ENCODE measurements at places on chromosomes 2 and 18.

- DNase-seq: no peak
These were observed 17.8 kb downstream of the RNF144A start for GRCh38 chr2:6934758-6935651.

GRCh38 chr2:71689968-71690834 is 236.8 kb downstream of the DYSF start:
- DNase-seq: no peak

DNA sequence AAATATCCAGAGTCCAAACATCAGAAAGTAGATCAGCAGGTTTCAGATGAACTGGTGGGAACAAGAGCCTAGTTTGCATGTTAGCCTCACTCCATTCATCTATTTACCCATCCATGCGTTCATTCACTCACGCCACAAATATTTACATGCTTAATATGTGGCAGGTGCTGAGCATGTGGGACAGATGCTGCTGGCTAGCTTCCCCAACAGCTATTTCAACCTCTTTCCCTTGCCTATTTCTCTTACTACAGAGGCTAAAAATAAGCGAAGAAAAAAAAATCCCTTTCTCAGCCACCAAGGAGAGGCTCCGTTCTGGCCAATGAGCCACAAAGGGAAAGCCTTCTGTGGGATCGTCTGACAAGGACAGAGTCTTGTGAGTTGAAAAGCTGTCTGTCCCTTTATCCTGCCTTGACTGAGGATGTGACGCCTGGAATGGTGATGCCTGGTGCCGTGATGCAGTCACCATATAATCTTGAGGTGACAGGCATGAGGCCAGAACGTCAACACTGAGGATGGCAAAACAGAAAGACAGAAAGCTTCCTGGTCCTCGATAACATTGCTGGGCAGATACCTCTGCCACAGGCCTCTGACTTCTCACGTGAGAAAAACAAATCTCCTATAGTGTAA is 78.2 kb downstream of the KCTD1 start:
- peak; percentile 76 for DNase-seq

DNA sequence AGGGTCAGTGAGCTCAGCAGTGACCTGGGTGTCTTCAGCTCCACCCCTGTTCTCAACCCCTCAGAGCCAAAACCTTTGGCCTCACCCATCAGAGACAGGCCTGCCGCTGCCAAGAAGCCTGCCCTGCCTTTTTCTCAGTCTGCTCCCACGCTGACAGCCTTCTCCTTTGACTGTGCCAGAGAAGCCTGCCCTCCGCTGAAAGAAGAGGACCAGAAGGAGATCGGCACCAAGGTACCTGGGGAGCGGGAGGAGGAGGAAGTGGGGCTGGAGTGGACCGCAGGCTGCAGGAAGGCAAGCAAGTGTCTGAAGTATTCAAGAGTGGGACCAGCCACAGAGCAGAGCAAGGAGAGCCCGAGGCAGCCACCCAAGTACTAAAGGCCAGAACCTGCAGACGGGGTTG is 33.2 kb downstream of the TOGARAM2 start:
- no peak for DNase-seq

- DNase-seq: peak; percentile 21
These were observed 81.3 kb downstream of the NEURL3 start for GRCh38 chr2:96423828-96424227.

DNA sequence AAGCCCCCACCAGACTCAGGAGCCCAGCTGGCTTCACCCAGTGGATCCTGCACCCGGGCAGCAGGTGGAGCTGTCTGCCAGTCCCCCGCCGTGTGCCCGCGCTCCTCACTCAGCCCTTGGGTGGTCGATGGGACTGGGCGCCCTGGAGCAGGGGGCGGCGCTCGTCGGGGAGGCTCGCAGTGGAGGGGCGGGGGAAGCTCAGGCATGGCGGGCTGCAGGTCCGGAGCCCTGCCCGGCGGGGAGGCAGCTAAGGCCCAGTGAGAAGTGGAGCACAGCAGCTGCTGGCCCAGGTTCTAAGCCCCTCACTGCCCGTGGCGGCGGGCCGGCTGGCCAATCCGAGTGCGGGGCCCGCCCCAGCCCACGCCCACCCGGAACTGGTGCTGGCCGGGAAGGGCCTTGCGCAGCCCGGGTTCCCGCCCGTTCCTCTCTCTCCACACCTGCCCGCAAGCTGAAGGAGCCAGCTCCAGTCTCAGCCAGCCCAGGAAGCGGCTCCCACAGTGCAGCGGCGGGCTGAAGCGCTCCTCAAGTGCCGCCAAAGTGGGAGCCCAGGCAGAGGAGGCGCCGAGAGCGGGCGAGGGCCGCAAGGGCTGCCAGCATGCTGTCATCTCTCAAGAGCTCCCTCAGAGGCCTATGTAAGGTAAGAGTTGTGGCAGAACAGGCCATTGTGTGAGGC is 1307.8 kb upstream of the TMEFF2 start:
- no peak for DNase-seq

- DNase-seq: peak; percentile 67
These were observed 155.9 kb downstream of the ESCO1 start for GRCh38 chr18:21444465-21445212.

DNA sequence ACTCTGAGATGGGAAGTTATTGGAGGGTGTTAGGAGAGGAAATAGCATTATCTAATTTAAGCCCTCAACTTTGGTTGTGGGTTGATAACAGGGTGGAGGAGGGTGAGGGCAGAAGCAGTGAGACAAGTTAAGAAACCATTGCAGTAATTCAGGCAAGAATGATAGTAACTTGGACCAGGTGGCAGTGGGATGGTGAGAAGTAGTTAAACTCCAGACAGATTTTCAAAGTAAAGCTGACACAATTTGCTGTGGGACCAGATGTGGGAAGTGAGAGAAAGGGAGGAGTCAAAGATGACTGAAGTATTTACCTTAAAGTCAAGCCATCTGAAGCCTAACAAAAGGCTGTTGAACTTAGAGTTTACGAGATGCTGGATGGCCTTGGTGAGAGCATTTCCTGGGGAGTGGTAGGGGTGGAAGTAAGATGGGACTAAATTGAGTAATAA is 163.2 kb upstream of the KLF7 start:
- no peak for DNase-seq

DNA sequence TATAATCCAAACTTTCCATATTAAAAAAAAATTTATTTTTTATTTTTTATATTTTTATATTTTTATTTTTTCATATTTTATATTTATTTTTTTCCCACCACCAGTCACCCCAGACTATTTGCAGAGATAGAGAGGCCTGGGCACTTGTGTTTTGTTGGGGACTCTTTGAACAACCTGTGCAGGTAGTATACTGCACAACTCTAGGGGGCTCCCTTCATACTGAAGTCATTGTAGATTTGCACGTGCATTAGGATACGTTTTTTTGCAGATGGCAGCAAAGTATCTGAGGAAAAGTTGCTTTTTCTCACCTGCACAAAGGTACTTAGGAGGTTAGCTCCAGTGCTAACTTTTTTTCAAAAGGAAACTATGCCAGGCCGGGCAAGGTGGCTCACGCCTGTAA is 73.9 kb upstream of the TANC1 start:
- no peak for DNase-seq

- peak; percentile 58 for DNase-seq
These were observed 9.4 kb upstream of the CD302 start for GRCh38 chr2:159807183-159808031.

GRCh38 chr2:149612122-149612521 is 24.5 kb upstream of the MMADHC start:
- no peak for DNase-seq

- DNase-seq: no peak
These were observed 17.5 kb downstream of the BZW1 start for GRCh38 chr2:200829258-200829655.

DNA sequence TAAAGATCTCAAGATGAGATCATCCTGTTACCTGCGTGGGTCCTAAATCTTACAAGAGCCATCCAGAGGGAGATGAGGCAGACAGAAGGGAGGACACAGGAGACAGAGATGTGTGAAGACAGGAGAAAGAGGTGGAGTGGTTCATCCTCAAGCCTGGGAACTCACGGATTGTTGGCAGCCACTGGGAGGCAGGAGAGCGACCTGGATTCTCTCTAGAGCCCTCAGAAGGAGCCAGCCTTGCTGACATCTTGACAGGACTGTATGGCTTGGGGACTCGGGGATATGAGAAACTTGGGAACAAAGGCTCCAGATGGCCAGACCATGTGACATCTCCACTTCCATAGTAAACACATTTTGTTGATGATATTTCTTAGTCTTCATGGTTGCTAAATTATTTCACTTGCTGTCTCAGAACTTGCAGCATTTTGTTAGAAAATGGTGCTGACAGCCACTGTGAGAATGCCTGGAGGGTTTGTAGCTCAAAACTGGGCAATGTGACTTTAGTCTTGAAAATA is 57.8 kb upstream of the MC2R start:
- no peak for DNase-seq

- DNase-seq: peak; percentile 49
These were observed 1.3 kb downstream of the SDC1 start for GRCh38 chr2:20223407-20224163.

- no peak for DNase-seq
These were observed 17.3 kb downstream of the NOL4 start for GRCh38 chr18:34207344-34207851.

GRCh38 chr2:104658904-104659591 is 194.9 kb upstream of the POU3F3 start:
- no peak for DNase-seq

GRCh38 chr2:223548194-223548593 is 54.0 kb downstream of the SCG2 start:
- DNase-seq: no peak

GRCh38 chr2:152740743-152741328 is 22.4 kb downstream of the ARL6IP6 start:
- DNase-seq: peak; percentile 64

DNA sequence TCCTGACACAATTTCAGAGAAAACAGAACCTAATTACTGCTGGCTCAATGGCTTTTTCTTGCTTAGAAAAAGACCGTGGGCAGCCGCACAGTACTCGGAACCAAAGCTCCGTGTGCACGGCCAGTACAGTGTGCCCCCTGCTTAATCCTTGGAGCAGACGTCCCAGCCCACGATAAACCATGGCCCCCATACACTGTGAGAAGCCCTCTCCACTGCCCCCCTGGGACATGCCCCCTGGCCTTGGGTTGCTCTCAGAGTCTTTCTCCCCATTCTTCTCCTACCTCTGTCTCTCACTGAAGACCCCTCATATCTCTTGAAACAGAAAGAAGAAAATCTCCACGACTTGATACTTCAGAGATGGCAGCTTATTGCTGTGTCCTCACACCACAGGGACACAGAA is 44.0 kb downstream of the CYP26B1 start:
- no peak for DNase-seq

- no peak for DNase-seq
These were observed 28.3 kb upstream of the ASAP2 start for GRCh38 chr2:9178110-9178903.

GRCh38 chr2:79178076-79178674 is 18.6 kb upstream of the REG3A start:
- DNase-seq: no peak

GRCh38 chr18:62499263-62499650 is 23.6 kb upstream of the ZCCHC2 start:
- no peak for DNase-seq

DNA sequence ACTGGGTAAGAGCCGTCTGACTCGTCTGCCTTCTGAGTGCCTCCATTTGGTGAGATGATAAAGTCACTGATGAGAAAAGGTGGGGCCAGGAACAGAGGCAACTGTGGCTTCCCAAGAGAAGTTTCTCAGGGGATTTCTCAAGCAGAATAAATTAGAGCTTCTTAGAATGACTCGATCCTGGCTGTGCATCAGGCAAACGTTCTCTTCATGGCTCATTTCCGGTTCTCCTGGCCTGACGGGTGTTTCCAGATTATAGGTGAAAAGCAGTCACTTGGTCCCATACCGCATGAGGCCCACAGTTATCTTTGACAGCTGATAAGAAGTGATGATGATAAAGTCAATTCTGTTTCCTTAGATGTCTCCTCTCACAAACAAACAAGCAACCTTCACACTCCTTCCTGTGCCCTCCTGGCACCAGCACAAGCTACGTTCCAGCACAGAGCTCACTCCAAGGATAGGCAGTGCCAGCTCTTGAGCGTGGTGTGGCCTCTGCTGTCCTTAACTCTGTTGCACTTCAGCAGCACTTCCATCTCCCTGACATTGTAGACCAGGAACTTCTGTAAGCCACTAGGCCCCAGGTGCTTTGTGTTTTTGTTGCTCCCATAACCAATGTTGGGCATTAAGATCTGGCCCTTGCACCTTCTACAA is 37.8 kb upstream of the KCNF1 start:
- DNase-seq: no peak

DNA sequence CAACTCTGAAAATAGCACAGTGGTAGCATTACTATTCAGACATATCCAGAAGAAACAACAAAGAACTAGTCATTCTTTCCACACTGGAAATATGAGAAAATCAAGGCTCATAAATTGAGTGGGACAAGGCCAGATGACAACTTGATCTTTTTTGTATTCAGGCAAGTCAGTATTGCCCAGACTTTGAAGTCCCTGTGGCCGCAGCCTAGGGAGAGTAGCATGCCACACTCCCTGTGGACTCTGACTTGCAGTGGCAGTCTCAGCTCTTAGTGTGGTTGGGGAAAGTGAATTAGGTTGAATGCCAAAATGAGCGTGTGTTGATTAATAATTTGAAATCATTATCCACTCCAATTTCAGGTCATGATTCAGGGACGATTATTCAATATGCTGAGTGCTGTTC is 53.8 kb upstream of the TMEM177 start:
- no peak for DNase-seq

- no peak for DNase-seq
These were observed 211.3 kb downstream of the ERBB4 start for GRCh38 chr2:212327171-212327809.

DNA sequence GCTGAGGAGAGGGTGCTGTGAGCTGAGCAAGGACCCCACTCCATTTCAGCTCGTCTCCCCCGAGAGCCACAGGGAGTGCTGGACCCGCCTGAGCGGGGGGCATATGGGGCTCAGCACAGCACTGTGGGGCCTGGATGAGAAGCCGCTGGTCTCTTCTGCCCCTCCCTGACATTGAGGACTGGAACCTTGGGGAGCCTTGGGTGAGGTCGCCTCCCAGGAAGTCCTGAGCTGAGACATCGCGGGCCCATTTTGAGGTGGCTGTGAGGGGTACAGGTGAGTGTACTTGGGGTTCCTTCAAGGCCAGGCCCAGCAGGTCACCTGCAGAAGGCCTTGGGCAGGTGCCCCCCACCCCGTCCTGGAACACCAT is 3.1 kb upstream of the AQP12A start:
- DNase-seq: no peak

Measured in LHCN-M2 (cell line).